ENCODE measurements at places on chromosomes 2 and 18.

- DNase-seq, result no peak
These were observed 147.4 kb upstream of the GPC1 start for GRCh38 chr2:240288087-240288521.

- no peak for DNase-seq
These were observed 980 bp upstream of the PDE6D start for GRCh38 chr2:231781798-231782726.

DNA sequence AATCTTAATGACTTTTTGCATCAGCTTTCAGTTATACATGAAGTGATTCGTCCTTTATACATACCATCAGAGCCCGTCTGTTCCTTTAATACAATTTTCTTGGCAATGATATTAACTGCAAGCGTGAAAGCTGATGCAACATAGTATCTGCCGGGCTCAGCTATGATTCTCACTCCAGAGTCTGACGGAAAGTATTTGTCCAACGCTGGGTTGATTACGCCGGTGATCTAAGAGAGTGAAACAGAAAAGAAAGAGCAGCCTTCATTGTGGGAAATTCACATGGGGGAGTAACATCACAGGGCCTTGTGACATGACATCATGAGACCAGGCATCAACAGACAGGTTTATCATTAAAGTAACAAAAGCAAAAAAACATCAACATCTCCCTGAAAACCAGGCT is 6.2 kb downstream of the ODC1 start:
- no peak for DNase-seq

DNA sequence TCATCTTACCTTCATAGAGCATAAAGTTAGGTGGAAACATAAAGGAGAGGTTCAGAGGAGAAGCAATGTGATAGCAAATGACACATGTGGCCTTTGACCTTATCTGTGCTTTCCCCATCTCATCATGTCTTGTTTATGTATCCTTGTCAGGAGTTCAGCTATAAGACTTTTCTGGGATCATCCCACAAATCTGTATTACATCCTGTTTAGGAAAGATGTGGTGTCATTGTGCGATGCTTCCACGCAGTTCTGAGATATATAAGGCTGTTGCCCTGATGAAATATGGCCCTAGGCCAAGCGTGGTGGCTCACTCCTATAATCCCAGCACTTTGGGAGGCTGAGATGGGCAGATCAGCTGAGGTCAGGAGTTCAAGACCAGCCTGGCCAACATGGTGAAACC is 15.5 kb upstream of the MGAT5 start:
- DNase-seq, result no peak

DNA sequence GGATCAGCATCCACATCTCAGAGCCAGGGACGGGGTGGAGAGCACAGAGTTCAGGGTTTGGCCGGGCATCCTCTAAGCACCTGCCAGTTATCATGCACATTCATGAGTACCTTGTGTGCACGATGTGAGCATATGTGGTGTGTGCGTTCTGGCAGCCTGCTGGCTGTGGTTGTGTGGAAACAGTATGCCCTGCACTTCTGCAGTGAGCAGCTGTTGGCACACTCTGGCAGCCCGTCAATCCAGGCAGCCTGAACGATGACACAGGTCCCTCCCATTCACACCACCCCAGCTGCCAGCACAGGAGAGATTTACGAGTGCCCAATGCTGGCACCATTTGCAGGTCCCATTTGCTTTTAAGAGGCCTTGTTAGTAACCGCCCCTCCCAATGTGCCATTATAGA is 74.2 kb downstream of the CD8B2 start:
- DNase-seq, result no peak

- no peak for DNase-seq
These were observed 104.3 kb downstream of the KYNU start for GRCh38 chr2:142981756-142982155.

- no peak for DNase-seq
These were observed 21.0 kb downstream of the SMAD2 start for GRCh38 chr18:47909484-47909883.

DNA sequence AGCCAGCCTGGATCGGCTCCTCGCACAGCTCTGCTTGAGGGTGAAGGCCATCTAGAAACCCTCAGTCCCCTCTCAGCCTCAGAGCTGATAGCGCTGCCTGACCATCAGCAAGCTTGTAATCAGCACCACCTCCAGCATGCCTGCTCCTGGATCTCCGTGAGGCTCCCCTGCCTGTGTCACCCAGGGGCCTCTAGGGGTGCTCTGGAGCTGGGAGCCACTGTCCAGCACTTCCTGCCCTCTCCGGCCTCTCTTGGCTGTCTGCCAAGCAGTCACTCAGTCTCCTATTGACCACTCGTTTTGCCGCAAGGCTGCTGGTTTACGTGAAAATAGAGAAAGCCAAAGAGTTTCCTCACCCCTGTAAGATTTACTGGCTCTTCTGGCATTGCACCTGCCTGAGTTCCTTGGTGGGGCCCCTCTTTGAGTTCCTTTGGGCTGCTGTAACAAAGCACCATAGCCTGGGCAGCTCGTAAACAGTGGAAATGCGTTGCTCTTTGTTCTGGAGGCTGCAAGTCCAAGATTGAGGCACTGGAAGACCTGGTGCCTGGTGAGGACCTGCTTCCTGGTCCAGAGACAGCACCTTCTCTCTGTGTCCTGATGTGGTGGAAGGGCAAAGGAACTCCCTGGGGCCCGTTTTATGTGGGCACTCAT is 17.9 kb downstream of the CAPN10 start:
- DNase-seq, result no peak

GRCh38 chr18:78994977-78995582 is 15.5 kb downstream of the SALL3 start:
- DNase-seq, result no peak

GRCh38 chr2:160700021-160700814 is 206.6 kb upstream of the RBMS1 start:
- no peak for DNase-seq

DNA sequence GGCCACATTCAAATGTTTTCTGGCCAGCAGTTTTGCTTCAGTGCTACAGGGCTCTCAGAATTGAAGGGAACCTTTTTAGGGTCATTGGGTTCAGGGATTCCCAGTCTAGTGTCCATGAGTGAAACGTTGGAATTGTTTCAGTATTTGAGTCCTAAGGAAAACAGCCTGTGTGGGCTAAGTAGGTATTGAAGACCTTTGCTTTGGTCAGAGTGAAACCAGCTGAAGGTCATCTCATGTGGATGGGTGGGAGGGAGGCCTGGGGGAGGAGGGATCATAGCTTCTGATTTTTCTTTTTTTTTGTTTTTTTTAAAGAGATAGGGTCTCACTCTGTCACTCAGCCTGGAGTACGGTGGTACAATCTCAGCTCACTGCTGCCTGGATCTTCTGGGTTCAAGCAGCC is 20.2 kb downstream of the B3GNT2 start:
- no peak for DNase-seq

DNA sequence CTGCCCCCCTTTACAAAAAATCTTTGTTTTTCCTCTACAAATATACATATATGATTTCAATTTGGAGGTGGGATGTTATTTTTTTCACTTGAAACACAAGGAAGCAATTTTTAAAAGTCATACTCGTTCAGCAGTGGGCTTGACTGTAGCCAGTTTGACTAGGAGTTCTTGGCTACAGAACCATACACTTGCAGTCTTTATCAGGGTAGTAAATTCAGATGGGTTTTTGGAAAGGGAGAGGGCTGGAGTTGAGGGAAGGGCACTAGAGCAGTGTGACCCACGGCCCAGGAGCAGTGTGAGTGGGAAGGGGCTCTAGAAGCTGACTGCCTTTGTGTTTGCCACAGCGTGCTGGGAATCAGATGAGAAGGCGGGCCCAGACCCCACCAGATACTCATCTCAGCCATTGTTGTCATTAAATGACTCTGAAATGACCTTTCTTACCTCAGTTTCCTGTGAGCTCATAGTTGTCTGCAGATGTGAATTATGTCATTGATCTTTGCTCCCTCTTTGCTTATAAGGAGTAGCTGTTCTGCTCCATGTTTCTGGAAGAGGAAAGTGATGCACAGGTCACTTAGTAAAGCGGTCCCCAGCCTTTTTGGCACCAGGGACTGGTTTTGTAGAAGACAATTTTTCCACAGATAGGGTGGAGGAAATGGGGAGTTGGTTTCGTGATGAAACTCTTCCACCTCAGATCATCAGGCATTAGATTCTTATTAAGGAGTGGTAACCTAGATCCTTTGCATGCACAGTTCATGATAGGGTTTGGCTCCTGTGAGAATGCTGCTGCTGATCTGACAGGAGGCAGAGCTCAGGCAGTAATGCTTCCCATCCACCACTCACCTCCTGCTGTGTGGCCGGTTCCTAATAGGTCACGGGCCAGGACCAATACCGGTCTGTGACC is 116.8 kb downstream of the SPTBN1 start:
- DNase-seq, result no peak

GRCh38 chr2:158221063-158222020 is 119.7 kb downstream of the UPP2 start:
- DNase-seq, result no peak

DNA sequence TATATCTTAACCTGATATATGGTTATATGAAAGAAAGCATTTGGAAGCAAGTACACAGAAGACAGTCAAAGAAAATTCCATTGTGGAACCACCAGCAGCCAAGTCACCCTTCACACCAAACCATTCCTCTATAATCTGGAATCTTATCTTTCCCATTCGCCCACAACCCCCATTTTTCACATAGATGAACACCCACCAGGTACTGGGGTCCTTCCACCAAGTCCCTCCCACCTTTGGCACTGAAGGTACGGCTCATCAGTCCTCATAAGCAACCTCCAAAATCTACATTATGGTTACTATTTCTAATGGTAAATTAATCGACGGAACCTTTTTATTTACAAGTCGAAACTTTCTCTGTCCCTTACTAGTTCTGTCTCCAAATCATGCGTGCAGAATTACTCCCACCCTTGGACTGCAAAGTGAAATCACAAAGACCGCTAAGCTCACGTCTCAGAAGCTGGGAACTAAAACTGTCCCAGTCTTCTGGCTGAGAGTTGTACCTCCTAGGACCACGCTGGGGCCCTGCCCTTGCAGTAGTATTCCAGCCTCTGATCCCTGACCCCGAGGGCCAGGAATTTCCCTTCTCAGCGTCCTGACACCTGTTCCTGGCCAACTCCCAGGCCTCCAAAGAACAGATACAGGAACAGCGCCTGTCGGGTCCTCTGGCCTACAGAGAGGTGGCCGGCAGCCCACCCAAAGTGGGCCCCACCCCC is 702 bp downstream of the OLA1 start:
- no peak for DNase-seq

DNA sequence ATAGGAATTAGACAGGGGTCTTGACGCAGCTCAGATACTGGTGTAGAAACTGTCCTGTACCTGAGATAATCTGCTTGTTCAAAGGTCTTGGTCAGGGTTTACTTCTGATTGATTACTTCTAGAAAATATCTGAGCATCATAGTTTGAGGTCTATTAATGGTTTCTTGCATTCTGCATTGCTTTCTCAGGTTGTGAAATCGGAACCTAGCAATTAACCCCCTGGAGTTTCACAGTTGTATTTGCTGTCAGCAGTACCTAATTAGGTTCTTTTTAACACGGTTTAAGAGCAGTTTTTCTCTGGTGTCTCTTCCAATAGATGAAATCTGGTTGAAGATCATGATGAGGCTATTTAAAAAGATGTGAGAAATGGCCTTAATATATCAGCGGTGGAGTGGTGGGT is 428.6 kb upstream of the SYT4 start:
- DNase-seq, result peak; percentile 7

DNA sequence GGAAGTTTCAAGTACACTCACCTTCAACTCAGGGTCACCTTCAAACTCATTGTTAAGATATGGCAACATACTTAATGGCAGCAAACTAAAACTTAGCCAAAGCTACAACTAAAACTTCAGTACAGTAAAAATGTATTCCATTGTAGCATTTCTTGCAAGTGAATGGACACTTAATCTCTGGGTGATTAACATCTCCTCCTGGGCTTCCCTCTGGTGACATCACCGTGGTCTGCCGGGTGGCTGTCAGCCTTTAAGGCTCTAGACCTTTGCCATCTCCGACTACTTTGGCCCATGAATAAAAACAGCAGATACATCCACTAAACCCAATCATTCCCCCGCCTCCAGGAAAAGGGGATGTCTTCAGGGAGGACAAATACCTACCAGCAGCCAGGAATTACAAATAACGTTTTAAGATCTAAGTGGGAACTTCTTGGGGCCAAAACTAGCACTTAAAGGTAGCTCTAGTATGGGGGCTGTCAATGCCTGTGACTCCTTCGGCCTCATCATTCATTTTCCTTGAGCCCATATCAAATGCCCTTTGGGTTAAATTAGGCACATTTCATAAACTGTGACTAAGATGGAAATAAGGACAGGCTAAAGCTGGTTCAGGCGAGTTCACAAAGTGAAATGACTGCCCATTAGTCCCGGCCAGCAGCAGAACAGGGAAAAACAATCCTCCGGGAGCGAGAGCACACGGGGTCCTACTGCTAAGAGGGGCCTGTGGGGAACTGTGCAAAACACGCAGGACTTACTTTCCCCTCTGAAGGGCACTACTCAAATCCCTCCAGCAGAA is 1.1 kb downstream of the TFCP2L1 start:
- DNase-seq, result no peak

DNA sequence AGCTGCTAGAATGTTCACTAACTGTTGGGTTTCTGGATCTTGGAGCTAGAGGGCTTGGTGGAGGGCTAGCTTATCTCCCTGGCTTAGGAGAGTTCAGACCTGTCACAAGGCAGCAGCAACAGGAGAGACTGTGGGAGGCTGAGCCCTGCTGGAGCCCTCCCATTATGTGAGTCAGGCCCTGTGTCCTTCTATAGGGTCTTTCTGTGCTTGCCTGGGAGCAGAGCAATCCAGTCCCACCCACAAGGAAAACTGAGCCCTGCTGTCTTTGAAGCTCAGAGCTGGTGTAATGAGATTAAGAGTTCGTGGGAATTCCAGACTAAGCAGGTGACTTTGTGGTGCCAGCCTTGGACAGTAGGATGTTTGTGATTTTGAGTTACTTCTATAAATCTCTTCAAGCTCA is 249.0 kb downstream of the TTC32 start:
- DNase-seq, result no peak

DNA sequence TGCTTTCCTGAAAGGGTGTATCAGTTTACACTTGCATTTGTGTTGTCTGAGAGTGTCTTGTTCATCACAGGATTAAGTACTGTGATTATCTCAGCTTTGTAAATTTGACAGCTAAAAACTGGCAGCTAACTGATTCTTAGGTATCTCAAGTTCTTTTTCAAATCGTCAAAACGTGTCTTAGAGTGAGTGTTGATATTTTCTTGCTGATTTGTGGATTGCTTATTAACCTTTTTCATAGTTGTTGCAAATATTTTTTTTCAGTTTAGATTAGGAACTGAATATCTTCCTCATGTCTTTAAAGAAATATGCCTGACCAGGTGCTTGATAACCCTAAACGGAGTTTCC is 41.9 kb downstream of the LRRFIP1 start:
- DNase-seq, result peak; percentile 66

DNA sequence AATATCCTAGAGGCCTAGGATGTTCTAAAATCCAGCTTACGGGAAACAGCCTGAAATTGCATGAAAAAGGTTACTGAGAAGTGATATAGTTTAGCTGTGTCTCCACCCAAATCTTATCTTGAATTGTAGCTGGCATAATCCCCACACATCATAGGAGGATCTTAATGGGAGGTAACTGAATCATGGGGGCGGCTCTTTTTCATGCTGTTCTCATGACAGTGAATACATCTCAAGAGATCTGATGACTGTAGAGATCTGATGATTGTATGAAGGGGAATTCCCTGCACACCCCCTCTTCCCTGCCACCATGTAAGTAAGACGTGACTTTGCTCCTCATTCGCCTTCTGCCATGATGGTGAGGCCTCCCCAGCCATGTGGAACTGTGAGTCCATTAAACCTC is 385.6 kb upstream of the ID2 start:
- DNase-seq, result no peak

All from NCI-H1417 treated with DMSO at 0.1 percent for 48 hours (cell line).